ENCODE measurements at places on chromosomes 1 and 21. TPM values are rescaled to one million over a fixed set of nuclear protein-coding genes. Genes with fewer than 3 reads are reported as not detected.

- DNase-seq: no peak
Measured at GRCh38 chr1:200332716-200333115, 77.1 kb downstream of the ZNF281 start.

DNA sequence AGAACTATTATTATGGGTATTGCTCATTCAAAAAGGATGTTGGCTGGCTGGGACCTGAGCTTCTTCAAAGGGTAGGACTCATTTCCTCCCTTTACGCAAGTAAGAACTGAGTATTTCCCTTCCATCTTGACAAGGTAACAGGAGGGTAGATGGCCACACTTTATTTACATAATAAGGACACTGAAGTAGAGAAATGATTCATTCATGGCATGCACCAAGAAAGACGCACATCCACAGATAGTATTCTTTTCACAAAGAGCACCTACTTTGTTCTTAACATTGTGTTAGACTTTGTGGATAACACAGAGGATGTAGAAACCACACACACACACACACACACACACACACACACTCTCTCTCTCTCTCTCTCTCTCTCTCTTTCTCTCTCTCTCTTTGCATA is 82.9 kb downstream of the FAM78B start:
- no peak for DNase-seq

GRCh38 chr1:16621300-16621658 is 7.9 kb upstream of the NBPF1 start:
- DNase-seq: no peak

GRCh38 chr1:81802707-81803430 is 2.1 kb downstream of the ADGRL2 start:
- DNase-seq: no peak

GRCh38 chr1:159900086-159900680 is at the start of gene CFAP45:
Gene CFAP45 (minus strand): TSS chr1:159900165. CDS start chr1:159900098, 67 bp downstream.
- DNase-seq: peak; percentile 79

- no peak for DNase-seq
Measured at GRCh38 chr1:173568483-173568882, 34.4 kb downstream of the SLC9C2 start.

DNA sequence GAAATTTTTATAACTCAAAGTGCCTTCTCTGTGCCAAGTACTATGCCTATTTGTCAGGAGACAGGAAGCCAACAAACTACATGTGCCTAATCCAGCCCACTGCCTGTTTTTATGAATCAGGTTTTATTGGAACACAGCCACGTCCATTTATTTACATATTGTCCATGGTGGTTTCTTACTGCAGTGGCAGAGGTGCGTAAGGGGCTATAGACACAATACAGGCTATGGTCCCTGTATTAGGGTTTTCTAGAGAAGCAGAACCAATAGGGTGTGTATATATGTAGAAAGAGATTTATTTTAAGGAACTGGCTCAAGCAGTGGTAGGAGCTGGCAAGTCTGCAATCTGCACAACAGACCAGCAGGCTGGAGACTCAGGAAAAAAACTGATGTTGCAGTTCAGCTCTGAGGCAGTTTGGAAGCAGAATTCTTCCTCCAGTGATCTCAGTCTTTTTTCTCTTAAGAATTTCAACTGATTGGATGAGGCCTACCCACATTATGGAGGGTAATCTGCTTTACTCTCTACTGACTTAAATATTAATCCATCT is 15.4 kb downstream of the PPIE start:
- no peak for DNase-seq

U2AF1 gene
- total RNA-seq: 74.6 TPM

NIT1 gene
- total RNA-seq: 40.6 TPM

KDF1 gene
- total RNA-seq: 16.9 TPM

Measured in H1 (cell line).